Activated naive CD4-positive, alpha-beta T cell (primary cell): ENCODE measurements at places on chromosomes 4 and X.

DNA sequence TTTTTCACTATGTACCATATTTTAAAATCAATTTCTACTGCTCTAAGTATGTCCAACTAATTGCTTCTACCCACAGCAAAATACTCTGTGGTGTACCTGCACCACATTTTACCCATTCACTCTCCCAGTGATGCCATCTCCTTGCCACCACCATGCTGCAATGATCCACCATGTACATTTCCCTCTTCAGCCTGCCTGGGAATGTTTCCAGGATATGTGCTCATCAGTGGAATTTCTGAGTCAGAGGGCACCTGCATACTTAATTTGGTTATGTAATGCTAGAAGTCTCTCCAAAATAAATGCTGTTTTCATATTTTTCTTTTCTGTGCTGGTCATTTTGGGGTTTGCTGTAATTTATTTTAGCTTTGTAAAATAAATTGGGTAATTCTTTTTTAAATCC, 33.2 kb upstream of the OCIAD2 start:
- no peak for DNase-seq

- no peak for DNase-seq
Observed at GRCh38 chrX:110359273-110359672, 625 bp downstream of the RTL9 start.

DNA sequence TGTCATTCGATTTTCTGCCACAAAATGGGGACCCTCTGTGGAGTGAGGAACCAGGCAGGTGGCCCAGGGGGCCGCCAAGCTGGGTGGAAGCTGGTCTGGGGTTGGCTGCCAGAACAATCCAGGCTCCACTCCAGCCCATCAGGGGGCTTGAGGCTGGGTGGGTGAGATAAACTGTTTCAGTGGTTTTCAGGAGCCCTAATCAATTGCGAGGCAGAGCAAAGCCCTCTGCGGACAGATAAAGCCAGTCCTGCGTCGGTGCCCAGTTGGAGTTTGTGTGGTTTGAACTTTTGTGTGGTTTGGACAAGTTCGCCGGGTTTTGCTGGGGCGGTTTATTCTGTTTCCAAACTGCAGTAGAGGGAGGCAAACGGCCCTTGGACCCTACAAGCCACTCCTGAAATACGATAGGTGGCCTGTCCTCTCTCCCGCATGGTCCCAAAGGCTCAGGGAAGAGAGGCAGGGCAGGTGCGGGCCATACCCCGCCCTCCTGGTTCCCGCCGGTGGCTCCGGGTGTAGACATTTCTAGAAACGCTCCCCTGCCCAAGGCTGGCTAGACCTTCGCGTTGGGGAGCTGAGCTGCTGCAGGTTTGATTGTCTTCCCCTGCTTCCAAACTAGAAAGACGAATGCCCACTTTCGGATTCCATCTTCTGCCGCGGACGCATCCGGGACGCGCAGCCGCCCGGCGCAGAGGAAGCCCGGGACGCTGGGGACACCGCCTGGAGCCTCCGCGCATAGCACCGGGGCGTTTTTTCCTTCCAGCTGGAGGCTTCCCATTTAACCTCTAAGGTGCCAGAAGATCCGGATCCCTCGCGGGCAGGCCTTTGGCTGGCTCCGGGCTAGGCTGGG, 169.0 kb upstream of the BCOR start:
- DNase-seq, result peak; percentile 2

GRCh38 chr4:28702571-28702970, 1841.9 kb downstream of the STIM2 start:
- DNase-seq, result no peak

- no peak for DNase-seq
Observed at GRCh38 chrX:108736509-108737479, at the start of gene IRS4. Gene IRS4 (minus strand): TSS chrX:108736563.

DNA sequence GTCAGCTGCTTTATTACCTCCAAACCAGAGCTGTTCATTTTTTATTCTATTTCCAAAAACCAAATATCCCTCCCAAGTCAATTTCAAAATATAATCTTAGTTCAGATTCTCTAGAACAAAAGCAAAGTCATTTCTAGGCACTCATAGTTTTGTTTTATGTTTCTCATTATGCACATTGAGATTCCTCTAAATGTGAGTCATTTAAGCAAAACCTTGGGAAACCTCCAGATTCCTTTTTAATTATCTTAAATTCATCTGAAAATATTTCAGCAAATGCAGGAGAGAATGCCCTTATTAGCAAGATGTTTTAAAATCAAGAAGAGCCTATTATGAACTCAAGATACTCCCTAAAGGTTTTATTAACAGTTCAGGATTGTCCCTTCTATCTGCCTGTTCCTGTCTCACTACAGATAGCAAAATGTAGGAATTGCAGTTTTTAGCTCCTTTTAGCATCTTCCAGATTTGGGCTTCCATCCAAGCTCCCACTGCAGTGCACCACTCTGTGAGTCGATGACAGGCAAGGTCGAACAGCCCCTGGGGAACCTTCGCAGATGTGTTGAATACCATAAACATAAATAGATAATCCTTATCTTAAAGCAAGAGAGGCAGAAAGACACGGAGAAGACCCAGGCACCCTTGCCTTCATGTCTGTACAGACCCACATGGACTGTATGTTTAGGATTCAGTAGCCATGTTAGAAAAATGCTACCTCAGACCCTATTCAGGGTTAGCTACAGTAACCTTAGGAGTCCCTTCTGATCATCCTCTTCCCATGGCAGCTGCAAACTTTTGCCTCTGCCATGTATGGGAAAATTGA, 11.3 kb upstream of the SLC9A7 start:
- DNase-seq, result no peak

GRCh38 chr4:61070269-61070668, 129.9 kb upstream of the ADGRL3 start:
- no peak for DNase-seq

DNA sequence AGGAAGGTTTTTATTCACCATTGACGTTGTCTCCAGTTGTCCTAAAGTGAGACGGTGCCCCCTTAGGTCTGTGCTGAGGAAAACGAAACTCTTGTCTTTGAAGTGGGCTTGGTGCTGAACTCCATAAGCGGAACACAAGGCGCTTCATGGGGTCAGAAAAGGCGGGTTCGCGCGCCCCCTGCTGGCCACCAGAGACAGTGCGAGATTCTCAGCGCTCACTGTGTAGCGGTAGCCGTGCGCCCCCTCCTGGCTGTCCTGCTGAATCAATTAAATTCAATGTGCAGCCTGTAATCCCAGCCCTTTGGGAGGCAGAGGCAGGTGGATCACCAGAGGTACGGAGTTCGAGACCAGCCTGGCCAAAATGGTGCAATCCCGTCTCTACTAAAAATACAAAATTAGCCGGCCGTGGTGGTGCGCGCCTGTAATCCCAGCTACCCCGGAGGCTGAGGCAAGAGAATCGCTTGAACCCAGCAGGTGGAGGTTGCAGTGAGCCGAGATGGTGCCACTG, 64.1 kb downstream of the RLIM start:
- DNase-seq, result peak; percentile 76

DNA sequence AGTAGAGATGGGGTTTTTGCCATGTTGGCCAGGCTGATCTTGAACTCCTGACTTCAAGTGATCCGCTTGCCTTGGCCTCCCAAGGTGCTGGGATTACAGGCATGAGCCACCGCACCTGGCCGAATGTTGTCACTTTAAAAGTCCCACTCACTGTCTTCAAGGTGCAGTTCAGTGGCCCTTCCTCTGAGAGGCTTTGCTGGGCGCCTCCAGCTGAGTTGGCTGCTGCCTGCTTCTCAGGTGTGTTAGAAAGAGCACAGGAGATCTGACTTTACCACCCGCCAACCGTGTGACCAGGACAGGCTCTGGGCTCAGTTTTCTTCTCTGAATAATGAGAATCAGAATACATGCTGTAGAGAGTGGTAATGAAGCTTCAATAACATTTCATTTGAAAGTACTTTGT, 207.4 kb downstream of the CEP135 start:
- no peak for DNase-seq

- DNase-seq, result no peak
Observed at GRCh38 chr4:138861135-138861534, 154.4 kb upstream of the NOCT start.

- no peak for DNase-seq
Observed at GRCh38 chrX:52874661-52875060, 6.8 kb upstream of the XAGE3 start.

DNA sequence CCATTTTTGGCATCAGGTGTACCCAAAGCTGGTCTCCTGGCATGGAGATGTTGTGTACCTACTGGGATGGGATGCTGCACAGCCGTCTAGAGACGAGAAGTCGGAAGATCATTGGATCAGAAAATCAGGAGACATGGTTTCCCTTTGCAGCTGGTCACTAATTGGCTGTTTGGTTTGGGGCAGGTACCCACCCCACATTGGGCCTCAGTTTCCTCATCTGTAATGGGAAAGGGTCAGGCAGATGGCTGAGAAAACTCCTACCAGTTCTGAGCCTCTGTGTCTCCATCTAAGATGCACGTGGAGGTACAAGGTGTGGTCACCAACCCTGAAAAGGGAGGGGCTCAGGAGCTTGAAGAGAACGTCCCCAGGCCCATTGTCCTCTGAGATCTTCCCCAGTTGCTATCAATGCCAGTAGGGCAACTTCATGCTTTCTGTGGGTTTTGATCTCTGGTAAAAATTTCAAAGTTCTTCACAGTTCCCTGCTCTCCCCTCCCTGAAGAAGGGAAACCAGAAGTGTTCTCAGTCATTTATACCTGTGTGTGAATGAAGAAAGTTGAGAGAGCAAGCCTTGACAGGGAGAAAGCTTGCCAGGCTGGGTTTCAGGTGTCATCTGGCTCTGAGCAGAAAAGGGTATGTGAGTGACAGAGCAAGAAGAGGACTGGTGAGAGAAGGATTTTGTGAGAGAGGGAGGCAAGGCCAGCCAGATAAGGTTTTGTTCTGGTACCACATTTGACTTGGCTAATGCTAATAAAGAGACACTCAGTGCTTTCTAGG, 15.1 kb downstream of the TSC22D3 start:
- no peak for DNase-seq

DNA sequence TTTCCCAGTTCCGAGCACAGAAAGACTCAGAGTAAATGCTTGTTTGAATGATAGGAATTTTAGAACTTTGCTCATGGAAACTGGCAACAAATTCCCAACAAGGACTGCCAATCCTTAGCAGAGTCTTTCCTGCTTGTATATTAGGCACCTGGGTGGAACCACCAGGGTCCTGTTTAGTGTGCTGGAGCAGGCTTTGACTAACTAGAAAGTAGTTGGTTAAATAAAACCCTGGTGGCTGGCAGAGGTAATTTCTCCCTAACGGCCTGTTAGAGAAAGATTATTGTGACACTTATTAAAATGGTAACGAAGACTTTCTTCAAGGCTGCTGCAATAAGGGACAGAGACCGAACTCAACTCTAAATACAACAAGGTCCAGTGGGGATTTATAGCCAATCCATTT, 103.6 kb upstream of the TEX13D start:
- DNase-seq, result no peak

GRCh38 chr4:96833831-96834230, 993.9 kb downstream of the PDHA2 start:
- no peak for DNase-seq

DNA sequence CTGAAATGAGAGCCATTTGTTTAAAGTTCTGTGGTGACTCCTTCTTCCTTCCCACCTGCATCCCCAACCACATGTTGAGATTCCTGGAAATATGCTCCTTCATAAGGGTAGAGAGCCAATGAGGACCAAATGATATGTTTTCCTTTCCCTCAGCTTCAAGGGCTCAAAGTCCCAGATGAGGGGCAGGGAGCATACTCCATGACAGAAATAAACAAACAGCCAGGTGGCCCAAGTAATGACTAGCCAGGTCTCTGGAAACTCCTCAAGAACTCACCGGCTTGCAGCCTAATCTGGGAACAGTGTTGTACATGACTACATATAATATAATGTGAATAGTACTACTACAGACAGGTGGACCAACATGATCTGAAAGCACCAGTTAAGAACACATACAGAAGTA, 392.3 kb downstream of the PACRGL start:
- DNase-seq, result no peak

- DNase-seq, result no peak
Observed at GRCh38 chr4:25351777-25352416, 25.2 kb upstream of the ANAPC4 start.

DNA sequence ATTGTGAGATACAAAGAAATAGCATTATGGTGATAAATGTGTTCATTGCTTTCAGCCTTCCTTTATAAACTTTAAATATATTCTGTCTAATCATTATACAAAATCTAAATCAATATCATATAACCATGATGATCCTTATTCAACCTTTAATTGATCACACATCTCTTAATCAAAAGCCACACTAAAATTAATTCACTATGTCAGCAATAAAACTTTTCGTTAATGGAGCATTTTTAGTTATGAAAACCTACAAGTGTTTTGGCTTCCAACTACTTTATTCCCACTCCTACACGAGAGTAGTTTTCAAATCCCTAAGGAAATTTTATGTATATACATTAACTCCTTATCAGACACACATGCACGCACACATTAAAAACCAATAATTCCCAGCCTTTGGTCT, 530.2 kb downstream of the KCTD8 start:
- DNase-seq, result no peak

- DNase-seq, result no peak
Observed at GRCh38 chr4:38172078-38172477, 211.9 kb downstream of the PTTG2 start.
